ENCODE measurements at places on chromosomes 3 and 15.

GRCh38 chr3:192445770-192446644, 281.3 kb downstream of the FGF12 start:
- peak; percentile 4 for DNase-seq

- DNase-seq: no peak
Observed at GRCh38 chr15:100597862-100598261, 4.1 kb downstream of the LINS1 start.

- DNase-seq: no peak
Observed at GRCh38 chr3:113331187-113331586, 110.1 kb downstream of the CFAP44 start.

- DNase-seq: no peak
Observed at GRCh38 chr3:194102436-194102835, 33.5 kb upstream of the HES1 start.

GRCh38 chr3:114011059-114011797, 45.1 kb downstream of the CCDC191 start:
- no peak for DNase-seq

DNA sequence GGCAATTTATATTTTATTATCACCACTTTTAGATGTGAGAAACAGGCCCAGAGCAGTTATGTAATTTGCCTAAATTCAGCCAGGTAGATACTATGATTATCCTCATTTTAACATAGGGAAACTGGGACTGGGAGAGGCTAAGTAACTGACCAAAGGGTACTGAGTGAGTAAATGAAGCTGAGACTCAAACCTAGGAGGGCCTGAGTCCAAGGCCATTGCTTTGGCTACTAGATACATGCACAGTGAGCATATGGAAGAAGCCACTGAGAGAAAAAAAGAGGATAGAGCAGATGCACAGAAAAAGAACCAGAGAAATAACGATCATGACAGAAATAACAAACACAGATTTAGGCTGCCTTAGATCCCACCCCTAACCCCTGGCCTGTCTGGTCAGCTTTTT, 33.6 kb downstream of the USF3 start:
- DNase-seq: no peak
